ENCODE measurements at places on chromosomes 5 and 9.

- DNase-seq, result peak; percentile 8
These were observed 12.4 kb downstream of the CBY3 start for GRCh38 chr5:179668391-179668790.

DNA sequence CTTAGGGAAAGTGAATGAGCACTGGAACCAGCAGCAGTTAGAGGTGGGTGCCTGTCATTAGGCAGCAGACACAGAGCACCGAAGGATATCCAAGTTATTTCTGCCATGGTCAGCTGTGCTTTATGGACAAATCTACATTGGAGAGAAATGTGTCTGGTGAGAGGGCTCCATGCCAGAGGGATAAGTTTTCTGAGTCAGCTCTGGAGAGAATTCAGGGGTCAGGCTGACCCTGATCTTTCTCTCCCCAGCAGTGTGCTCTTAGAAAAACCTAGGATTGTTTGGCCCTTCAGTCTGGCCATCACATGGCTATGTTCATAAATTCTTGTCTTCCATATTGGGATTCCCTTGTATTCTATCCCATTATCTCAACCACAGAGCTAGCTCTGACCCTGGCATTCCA, 8.9 kb upstream of the IL17B start:
- DNase-seq, result no peak

DNA sequence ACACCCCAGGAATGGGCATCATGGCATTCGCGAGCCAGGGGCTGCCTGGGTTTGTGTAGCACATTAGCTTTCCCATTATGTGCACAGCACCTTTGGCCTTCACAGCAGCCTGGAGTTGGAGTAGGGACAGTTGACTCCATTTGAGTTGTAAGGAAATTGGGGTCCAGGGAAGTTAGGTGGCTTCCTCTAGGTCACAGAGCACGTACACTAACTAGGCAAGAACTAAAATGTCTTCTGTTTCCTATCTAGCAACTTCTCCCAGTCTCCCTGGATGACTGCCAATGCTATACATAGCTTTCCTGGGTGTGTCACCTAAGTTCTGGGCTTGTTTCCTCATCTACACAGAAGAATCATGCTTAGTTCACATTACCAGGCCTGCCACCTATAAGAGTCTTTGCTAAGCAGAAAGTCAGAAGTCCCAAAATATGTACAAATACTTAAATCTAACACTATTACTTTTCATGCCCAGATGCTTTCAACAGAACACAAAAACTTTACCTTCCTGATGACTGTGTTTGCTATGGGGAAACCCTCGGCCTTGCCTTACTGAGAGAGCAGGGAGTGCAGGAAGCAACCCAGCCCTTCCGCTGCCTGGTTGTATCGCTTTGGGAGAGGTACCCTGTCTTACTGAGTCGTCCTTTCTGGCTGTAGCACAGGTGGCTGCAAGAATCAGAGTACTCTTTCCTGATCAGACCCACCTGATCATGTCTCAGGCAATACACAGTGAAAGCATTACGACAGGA, 12.0 kb downstream of the MACROH2A1 start:
- no peak for DNase-seq

GRCh38 chr5:15938186-15938585, 241.4 kb downstream of the MARCHF11 start:
- no peak for DNase-seq

DNA sequence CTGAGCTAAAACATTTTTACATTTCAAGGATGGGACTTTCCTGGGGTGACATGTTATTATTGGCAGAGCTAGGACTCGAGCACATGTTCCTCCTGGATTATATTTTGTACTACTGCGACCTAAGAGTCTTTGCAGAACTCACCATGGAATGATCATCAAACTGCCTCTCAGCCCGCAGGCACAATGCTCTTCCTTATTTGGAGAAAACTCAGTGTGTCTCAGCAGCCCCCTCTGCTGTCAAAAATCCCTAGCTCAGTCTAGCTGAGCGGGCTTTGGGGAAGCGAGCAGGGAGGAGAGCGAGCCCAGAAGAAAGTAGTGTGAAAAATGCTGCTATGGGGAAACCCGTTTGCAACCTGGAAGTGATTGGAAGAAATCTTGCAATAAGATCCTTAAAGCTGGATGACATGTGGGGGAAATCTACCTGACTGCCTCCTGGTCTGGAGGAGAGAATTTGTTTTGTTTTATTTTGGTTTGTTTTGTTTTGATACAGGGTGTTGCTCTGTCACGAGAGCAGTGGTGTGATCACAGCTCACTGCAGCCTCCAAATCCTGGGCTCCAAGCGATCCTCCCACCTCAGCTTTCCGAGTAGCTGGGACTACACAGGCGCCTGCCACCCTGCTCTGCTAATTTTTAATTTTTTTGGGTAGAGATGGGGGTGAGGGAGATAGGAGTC, 89.9 kb upstream of the CLINT1 start:
- DNase-seq, result peak; percentile 73

DNA sequence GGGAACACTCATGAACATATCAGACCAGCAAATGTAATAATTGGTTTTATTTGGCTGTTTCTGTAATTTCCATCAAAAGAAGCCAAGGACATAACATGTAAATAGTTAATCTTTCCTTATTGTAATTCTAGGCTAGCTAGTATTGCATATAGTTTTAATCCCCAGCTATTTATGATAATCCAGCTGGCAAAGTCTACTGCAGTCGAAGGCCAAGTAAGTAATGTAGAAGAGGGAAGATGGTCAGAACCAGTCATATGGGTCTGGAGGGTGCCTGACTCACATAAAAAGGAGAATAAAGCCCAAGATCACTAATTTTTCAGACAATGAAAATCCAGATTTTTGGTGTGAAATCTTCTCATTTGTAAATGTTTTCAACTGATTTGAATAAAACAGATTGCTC, 106.3 kb downstream of the CCDC192 start:
- DNase-seq, result no peak

- no peak for DNase-seq
These were observed 9.3 kb upstream of the PTPN3 start for GRCh38 chr9:109507421-109507838.

DNA sequence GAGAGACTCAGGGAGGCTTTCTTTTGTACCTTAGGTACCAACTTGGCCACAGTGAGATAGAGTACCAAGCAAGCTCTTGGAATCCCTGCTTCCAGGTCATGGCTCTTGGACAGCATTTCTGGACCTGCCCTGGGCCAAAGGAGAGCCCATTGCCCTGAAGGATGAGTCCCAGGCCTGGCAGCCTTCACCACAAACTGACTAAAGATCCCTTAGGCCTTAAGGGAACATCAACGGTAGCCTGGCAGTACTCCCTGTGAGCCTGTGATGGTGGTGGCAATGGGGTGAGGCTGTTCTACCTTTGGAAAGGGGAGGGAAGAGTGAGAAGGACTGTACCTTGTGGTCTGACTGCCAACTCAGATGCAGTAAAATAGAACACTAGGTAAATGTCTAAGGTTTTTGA, 334.6 kb downstream of the SPOCK1 start:
- no peak for DNase-seq

- no peak for DNase-seq
These were observed 151.8 kb upstream of the TLX3 start for GRCh38 chr5:171157276-171157675.

GRCh38 chr5:30581198-30581935, 612.1 kb upstream of the CDH6 start:
- DNase-seq, result no peak

DNA sequence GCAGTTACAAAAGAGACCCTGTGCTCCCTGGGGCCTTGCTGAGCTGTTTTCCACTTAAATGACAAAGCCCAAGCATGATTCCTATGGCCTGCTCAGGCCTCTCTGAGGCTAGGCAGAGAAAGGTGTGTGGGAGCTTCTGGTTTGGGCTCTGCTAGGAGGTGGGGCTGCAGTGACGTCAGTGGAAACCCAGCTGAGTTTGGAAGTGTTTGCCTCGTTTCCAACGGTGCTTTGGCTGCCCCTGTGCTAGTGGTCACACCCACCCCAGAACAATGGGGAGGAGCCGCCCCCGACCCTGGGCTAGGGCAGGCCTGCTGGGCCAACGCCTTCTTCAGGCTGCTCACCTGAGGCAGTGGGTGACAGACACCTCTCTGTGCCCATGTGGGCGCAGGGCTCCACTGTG, 10.4 kb downstream of the ANGPTL2 start:
- no peak for DNase-seq

DNA sequence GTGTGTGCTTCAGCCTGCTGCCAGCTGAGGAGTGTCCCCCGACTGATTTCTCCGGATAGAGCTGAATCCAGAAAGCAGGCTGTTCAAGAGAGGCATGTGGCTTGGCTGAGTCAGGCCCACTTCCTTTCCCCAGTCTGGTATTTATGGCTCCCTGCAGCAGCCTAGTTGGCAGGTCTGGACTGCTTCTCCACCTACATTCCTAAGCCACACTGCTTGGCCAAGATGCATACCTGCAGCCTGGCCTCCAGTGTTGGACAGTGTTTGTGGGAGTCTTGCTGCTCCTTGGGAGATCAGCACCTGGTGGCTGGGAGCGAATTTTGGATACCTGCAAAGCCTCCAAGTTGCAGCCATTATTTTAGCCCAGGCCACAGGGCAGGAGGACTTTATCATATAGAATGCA, 670.8 kb downstream of the ACTL7B start:
- DNase-seq, result no peak

DNA sequence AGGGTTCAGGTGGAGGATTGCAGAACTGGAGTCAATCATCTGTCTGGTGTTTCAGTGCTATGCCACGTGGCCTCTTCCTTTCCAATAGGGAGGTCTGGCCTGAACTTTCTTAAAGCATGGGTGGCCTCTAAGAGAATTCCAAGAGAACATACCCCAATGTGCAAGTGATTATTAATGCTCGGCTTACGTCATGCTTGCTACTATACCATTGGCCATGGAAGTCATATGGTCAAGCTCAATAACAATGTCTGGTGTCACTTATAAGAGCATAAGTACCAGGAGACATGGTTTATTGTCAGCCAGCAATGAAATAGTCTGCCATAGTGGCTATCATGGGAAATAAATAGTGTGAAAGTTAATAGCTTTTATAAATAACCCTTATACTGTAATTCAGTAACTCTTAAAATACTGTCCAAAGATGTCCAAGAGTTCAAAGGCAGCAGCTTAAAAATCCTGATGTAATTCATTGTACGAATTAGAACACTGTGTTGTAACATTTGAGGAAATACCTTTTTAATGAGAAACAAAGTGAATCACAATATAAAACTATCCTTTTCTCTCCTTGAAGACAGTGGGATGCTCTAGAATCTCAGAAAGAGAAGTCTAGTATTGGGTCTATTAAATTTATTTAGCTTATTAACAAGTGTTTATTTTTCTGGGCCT, 355.4 kb upstream of the PRR16 start:
- no peak for DNase-seq
